Type B pancreatic cell (in vitro differentiated cells): ENCODE measurements at places on chromosomes 6 and 20.

GRCh38 chr6:157428427-157429202 lies 47.6 kb downstream of the ZDHHC14 start:
- DNase-seq: no peak
- peak overlapping the region; percentile 61 for H3K27ac ChIP-seq
- H3K27me3 ChIP-seq: peaks cover 3% of the 10 kb centered on the region
- H3K4me1 ChIP-seq: peaks cover 50% of the 10 kb centered on the region

DNA sequence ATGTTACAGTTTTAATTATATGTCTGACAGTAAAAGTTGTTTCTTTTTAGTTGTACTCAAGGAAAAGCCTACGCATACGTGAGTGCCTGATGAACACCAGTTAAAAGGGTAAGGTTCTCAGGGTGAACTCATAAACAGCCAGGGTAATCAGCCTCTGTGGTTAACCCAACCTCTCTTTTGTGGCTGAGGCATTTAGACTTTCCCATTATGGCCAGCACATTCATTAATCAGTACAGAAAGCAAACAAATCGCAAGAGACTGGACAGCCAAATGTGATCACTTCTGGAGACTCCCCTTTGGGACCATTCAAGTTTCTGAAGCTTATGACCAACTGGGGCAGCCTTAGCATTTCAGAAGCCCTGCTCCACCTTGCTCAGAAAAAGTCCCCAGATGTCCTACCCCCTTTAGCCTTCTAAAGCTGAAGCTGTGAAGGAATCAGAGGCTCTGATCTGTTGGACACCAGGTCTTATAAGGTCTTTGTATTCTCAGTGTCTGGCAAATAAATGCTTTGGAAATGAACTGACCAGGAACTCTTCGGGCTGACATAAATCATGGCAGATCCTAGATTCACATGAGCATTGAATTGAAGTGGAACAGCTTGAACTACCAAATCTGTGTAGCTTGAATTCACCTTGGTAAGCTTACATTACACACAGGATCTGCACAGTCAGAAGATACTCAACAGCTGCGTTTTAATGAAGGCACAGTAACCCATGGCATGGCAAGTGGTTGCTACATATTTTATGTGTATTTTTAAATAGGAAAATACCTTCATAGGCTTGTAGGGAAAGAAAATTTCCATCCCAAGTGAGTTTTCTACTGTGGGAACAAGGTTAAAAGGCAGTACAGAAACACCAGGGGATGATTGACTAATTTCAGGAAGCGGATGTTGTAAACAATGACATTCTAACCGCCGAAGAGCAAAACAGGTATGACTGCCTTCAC lies 18.7 kb downstream of the IL20RA start:
- no peaks in the 10 kb centered on the region for H3K36me3 ChIP-seq
- H3K4me1 ChIP-seq: no peaks in the 10 kb centered on the region
- H3K27me3 ChIP-seq: no peaks in the 10 kb centered on the region
- H3K4me3 ChIP-seq: no peak overlapping the region

DNA sequence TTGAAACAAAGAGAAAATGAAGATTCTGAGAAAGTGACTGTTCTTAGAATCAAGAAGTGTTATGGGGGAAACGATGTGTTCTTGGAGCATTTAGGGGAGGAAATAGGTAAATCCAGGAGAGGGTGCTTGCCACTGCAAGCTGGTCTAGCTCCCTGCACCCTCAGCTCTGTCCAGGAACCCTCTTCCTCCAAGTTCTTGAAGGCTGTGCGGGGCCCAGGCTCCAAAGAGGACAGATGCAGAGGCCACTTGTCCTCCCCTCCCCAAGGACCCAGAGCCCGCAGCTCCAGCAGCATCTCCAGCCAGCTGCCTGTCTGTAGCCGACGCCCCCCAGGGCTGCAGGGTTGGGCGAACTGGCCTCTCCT lies 87.9 kb downstream of the CDC5L start:
- no peak overlapping the region for H3K27ac ChIP-seq
- peaks cover 24% of the 10 kb centered on the region for H3K4me1 ChIP-seq
- no peak for DNase-seq

- H3K27ac ChIP-seq: peak overlapping the region; percentile 47
- peaks cover 11% of the 10 kb centered on the region for H3K36me3 ChIP-seq
- H3K27me3 ChIP-seq: peaks cover 4% of the 10 kb centered on the region
- H3K4me1 ChIP-seq: peaks cover 36% of the 10 kb centered on the region
Observed at GRCh38 chr6:150673720-150674346, 74.1 kb downstream of the PLEKHG1 start.

GRCh38 chr6:168364793-168365421 lies 45.3 kb upstream of the DACT2 start:
- peaks cover 13% of the 10 kb centered on the region for H3K27me3 ChIP-seq
- H3K4me1 ChIP-seq: peaks cover 20% of the 10 kb centered on the region
- H3K27ac ChIP-seq: no peak overlapping the region
- DNase-seq: no peak
- H3K36me3 ChIP-seq: peaks cover 4% of the 10 kb centered on the region
- no peak overlapping the region for H3K4me3 ChIP-seq

GRCh38 chr6:33983721-33984465 lies 162.0 kb downstream of the GRM4 start:
- no peak overlapping the region for H3K4me3 ChIP-seq
- peaks cover 14% of the 10 kb centered on the region for H3K4me1 ChIP-seq
- peak; percentile 42 for DNase-seq
- no peak overlapping the region for H3K27ac ChIP-seq

DNA sequence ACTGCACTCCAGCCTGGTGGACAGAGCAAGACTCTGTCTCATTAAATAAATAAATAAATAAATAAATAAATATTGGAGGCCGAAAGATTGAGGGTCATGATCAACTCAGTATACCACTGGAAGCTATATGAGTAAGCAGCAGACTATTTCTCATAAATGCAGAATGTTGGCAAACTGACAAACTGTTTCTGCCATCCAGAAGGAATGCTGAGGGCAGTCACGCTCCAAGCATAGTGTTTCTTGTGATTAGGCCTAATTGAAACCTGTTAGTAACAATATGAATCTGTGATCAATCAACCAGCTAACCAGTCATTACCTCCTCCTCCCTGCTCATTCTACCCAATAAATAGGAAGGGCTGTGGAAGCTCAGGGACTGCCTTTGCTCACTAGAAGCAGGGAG lies 15.2 kb upstream of the KCNK15 start:
- H3K4me3 ChIP-seq: no peak overlapping the region
- peaks cover 10% of the 10 kb centered on the region for H3K4me1 ChIP-seq
- H3K36me3 ChIP-seq: no peaks in the 10 kb centered on the region
- H3K27me3 ChIP-seq: peaks cover 5% of the 10 kb centered on the region
- H3K27ac ChIP-seq: no peak overlapping the region

DNA sequence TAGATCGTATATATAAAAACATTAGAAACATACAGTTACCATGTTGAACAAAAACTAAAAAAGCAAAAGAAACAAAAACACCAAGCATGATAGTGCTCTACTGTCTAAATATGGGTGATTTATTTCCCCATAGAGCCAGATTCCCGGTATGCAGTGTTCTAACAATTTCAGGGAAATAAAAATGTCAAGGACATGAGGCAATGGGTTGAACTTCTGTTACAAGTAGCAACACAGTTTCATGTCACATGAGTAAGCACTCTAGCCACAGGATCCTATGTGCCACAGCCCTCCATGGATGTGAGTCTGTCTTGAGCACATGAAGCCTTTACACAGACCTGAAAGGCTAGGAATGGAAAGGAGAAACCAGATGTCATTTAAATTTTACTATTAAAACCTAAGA lies 96.0 kb downstream of the MAP3K5 start:
- no peaks in the 10 kb centered on the region for H3K27me3 ChIP-seq
- no peak for DNase-seq

- H3K27me3 ChIP-seq: peaks cover 6% of the 10 kb centered on the region
- no peak for DNase-seq
- H3K27ac ChIP-seq: no peak overlapping the region
Observed at GRCh38 chr6:97462938-97463598, 180.1 kb upstream of the MMS22L start.

GRCh38 chr6:137432054-137432611 lies 62.1 kb downstream of the OLIG3 start:
- no peak overlapping the region for H3K27ac ChIP-seq
- peaks cover 7% of the 10 kb centered on the region for H3K27me3 ChIP-seq
- no peak overlapping the region for H3K4me3 ChIP-seq
- H3K4me1 ChIP-seq: peaks cover 7% of the 10 kb centered on the region

GRCh38 chr6:148214667-148215066 lies 128.0 kb upstream of the SASH1 start:
- no peaks in the 10 kb centered on the region for H3K27me3 ChIP-seq
- no peak overlapping the region for H3K4me3 ChIP-seq
- H3K27ac ChIP-seq: no peak overlapping the region
- DNase-seq: no peak
- no peaks in the 10 kb centered on the region for H3K36me3 ChIP-seq

DNA sequence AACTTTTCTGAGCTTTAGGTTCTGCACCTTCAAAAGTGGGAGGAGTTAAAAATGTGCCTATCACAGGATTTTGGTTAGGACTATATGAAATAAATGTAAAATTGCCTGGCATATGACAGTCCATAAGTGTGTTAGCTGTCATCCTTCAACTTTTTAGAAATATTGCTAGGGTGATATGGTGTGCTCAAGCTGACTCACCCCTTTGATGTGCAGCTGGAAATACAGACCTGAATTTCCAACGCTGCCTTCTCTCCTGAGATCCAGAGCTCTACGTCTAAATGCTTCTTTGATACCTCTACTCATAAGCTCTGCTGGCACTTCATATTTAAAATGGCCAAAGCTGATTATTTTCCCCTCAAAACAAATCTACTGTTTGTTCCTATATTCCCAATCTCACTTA lies 2.7 kb downstream of the SLC35B3 start:
- no peaks in the 10 kb centered on the region for H3K27me3 ChIP-seq
- DNase-seq: no peak
- H3K4me3 ChIP-seq: peak overlapping the region; percentile 54
- peaks cover 12% of the 10 kb centered on the region for H3K36me3 ChIP-seq

- H3K27me3 ChIP-seq: no peaks in the 10 kb centered on the region
- peaks cover 17% of the 10 kb centered on the region for H3K4me1 ChIP-seq
- peak overlapping the region; percentile 98 for H3K27ac ChIP-seq
- H3K36me3 ChIP-seq: peaks cover 40% of the 10 kb centered on the region
Observed at GRCh38 chr6:125918681-125919566, 37.6 kb upstream of the HINT3 start.

DNA sequence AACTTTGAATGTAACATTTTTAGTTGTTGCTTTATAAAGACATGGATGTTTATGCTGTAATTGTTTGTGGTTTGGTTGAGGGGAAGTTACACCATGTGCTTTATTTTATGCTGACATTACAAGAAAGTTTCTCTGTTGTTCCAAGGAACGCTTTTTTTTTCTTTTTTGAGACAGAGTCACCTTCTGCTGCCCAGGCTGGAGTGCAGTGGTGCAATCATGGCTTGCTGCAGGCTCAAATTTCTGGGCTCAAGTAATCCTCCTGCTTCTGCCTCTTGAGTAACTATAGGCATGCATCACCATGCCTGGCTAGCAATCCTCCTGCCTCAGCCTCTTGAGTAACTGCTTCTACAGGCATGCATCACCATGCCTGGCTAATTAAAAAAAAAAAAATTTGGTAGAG lies 21.0 kb upstream of the IFNGR1 start:
- no peak for DNase-seq
- H3K27ac ChIP-seq: no peak overlapping the region
- no peaks in the 10 kb centered on the region for H3K27me3 ChIP-seq
- H3K4me3 ChIP-seq: no peak overlapping the region
- no peaks in the 10 kb centered on the region for H3K36me3 ChIP-seq
- H3K4me1 ChIP-seq: no peaks in the 10 kb centered on the region
